BJ (cell line): ENCODE measurements at places on chromosomes 2 and 18.
A peak's percentile ranks its signal among the peaks of the same experiment; 100 is the strongest.

GRCh38 chr2:181304011-181304844, 153.0 kb upstream of the ITGA4 start:
- DNase-seq: no peak

GRCh38 chr2:219642069-219642454, 14.6 kb downstream of the SLC4A3 start:
- no peak for DNase-seq

GRCh38 chr2:144082327-144082726, 437.6 kb downstream of the ZEB2 start:
- DNase-seq: no peak

DNA sequence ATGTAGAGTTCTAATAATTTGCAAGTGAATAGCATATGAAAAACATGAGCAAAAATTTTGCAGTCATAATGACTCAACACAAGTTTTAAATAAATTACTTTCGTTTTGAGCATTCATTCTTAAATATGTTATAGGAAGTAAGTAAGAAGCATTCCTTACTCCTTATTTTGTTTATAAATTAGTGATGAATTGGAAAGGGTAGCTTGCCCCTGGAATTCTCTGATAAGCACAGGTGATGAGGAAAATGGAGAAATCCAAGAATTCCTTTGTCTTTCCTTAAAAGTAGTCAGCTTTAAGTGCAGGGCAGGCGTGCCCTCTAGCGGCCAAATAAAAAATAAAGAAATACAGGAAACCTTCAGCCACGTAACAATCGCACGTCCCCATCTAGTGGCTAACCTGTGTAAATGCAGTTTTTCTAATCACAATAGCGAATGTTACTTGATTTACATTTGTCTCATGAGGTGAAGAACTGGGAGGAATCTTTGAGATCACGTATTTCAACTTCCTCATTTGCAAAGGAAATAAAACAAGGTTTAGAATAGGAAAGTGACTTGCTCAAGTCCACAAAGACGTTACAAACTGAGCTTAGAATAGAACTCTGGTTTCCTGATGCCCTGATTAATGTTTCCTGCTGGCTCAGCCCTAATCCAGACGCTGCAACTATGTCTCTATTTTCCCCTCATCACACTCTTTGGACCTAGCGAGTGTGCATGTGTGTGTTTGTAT, 47.2 kb upstream of the ZNG1B start:
- DNase-seq: peak; percentile 31
